Stimulated activated CD4-positive, alpha-beta T cell treated with anti-CD3 and anti-CD28 coated beads, Interleukin-12 subunit alpha, Interleukin-12 subunit beta, amount 100 ng/mL, for 4 hours (primary cell): ENCODE measurements at places on chromosomes 16 and 17.

DNA sequence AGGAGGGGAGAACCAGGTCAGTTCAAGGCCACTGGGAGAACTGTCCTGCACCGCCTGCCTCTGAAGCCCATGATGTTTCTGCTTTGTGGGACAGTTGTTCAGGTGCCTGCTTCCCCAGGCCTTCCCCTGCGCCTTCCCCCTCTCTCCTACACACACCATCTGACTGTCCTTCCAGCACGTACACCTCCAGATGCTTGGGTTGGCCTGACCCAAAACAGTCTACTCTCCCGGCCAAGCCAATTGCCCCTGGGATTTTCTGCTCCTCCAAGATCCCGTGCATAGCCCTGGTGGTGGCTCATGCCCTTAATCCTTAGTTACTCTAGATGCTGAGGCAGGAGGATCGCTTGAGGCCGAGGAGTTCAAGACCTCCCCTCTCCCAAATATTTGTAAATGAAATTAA is 684 bp upstream of the RSAD1 start:
- DNase-seq: no peak

DNA sequence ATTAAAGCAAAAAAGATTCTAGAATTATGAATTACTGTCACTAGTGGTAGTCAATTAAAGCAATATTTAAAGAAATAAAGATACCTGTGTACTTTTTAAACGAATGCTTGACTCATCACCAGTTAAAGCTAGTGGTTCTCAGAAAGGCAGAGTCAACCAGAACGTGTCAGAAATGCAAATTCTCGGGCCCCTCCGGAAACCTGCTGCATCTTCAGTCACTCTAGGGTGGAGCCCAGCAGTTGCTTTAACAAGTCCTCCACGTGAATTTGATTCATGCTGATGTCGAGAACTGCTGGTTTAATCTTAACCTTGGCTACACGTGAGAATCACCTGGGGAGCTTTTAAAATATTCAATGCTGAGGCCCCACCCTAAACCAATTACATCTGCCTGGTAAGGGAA is 169.8 kb upstream of the SDK2 start:
- DNase-seq: no peak

GRCh38 chr16:75377729-75378386 is 55.4 kb downstream of the CFDP1 start:
- no peak for DNase-seq

DNA sequence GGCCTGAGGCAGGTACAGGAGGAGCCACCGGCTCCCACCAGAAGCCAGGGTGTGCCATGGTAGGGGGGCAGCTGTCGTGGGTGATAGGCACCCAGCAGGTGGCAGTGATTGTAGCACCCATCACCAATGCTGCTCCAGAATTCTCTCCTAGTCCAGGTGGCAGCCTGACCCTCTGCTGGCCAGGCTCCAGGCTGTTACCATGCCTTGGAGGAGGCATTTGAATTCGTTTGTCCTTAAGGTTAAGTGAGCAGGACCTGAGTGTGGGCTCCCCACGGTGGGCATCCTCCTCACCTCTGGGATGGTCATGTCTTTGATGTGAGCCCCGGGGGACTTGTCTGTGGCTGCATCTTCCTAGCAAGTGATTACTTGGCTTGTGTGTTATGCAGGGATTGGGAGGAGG is 59.4 kb downstream of the RGS9 start:
- DNase-seq: no peak

DNA sequence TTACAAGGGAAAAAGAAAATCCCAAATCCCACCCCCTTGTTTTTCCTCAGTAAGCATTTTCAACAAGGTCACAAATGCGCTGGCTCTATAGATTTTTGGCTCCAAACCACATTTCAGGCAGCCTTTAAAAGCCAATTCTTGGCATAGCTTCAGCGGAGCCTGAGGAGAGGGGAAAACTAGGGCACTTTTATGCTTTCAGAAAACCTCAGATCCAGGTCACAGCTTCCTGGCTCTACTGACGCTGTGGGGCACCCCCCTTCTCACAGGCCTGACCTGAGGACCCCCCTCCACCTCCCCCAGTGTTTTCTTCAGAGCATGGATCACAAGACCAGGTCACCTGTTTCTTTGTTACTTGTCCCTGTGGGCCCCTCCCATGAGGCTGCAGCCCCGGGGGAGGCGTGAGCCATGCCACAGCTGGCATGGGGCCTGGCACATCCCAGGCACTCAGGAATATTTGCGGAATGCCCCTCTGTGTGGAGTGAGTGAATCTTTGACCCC is 30.1 kb upstream of the MTSS2 start:
- DNase-seq: no peak

- no peak for DNase-seq
Observed at GRCh38 chr17:33120103-33120502, 128.5 kb downstream of the SPACA3 start.

GRCh38 chr17:71055128-71055527 is 885.8 kb downstream of the KCNJ2 start:
- DNase-seq: no peak

- DNase-seq: no peak
Observed at GRCh38 chr17:74078363-74078941, 125.0 kb upstream of the RPL38 start.

DNA sequence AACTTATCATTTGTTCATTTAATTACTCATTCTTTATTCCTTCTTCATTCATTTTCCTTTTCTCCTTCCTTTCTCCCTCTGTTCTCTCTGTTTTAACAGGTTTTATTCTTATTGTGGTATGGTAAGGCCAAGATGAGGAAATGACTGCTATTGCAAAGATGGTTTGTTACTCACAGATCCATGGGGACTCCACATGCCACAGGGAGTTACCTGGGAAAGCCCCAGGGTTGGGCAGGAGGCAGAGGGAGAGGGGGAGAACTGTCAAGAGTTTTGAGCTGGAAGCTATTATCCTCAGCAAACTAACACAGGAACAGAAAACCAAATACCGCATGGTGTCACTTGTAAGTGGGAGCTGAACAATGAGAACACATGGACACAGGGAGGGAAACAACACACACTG is 453.3 kb downstream of the WWOX start:
- DNase-seq: no peak

DNA sequence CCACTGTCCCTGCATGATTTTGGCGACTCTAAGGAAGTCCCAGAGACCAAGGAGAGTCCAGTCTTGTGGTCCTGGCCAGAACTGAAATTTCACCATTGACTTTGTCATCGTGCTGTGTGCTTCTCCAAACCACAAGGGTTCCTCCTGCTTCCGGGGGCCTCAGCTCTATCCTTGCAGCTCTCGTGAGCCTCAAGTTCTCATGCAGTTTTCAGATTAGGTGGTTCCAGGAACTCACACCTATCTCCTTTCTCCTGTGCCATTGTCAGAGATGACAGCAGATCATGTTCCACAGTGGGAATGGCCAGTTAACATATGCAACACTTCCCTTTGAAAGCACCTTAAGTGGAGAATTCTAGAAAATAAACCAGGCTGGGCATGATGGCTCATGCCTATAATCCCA is 97.9 kb upstream of the CRHR1 start:
- DNase-seq: no peak

GRCh38 chr17:70096861-70097260 is 21.8 kb downstream of the KCNJ16 start:
- no peak for DNase-seq

GRCh38 chr16:75794426-75794825 is 68.1 kb upstream of the CPHXL start:
- DNase-seq: no peak

DNA sequence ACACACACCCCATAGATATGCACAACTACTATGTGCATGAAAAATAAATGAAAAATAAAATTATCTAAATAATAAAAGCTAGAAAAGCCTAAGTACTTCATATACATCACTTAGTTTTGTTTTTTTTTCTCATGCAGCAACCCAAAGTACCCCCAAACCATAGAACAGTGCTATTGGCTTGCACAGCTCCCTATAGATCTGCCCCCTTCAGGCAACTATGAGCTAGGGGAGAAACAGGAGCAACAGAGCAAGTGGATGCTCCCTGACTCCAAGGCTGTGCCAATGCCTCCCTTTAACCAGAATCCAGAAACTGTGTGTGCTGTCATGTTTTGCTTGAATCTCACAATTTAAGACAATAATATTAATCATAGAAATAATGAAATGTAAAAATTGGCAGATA is 605.5 kb downstream of the TOX3 start:
- DNase-seq: no peak

GRCh38 chr16:70677499-70678120 is 8.2 kb downstream of the MTSS2 start:
- DNase-seq: no peak

DNA sequence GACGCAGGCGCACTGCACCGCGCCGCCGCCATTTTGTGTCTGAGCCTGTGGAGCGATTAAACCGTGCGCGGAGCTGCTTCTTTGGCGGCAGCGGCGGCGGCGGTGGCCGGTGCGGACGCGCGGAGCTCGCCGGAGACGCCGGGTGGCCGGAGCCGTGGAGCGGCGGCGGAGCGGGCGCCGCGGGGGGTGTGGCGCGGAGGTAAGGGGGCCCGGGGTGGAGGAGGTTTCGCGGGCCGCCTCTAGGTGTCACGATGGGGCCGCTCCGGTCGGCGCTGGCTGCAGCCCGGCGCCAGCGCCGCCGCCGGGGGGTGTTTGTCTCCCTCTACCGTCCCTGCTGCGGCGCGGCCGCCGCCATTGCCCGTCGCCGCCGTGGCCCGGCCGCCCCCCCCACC is at the start of gene CTCF:
TSS of gene CTCF (plus strand) at position 1 of the 392 bp plus-strand sequence. CDS start 48,307 bp downstream, outside the sequence.
- peak; percentile 78 for DNase-seq

DNA sequence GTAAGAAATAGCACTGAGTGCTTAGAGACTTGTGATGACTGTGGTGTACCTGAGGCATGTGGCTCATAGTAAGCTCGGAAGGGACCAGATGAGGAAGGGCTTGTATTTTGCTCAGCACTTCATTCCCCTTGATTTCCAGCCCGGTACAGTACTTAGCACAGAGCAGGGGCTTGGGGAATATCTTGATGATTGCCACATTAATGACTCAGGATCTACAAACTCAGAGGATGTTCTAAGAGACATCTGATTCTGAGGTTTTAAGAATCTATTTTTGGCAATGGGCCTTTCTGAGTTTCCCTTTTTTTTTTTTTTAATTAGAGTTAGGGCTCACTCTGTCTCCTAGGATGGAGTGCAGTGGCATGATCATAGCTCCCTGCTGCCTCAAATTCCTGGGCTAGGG is 9.1 kb downstream of the ASPHD1 start:
- no peak for DNase-seq

DNA sequence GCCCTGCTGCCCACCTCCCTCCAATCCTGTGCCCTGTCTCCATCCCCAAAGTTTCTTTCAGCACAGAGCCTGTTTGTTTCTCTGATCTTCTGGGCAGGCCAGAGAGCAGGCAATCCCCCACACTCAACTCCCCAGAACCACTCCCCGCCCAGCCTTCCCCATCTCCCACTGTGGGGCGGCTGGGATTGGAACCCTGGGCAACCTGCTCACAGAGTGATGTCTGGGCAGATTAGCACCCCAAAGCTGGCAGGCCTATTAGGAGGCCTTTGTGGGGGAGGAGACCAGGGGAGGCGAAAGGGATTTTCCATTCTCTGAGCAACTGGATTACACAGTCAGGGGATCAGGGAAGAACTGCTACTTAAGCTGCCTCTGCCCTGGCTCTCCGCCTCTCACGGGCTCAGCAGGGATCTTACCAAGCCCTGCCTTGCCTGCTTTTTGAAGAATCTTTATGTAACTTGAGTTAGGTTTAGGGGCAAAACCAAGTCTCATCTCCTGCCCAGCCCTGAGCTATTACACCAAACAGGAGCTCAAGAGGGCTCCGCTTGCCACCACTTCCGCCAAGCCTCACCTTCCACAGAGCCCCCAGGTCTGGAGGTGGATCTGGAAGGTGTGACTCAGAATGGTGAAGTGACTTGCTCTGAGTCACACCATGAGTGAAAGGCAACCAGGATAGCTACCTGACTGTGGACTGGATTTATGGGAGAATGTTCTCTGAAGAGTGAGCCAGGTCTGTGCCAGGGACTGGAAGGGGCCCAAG is 16.0 kb upstream of the LHX1 start:
- DNase-seq: peak; percentile 52

DNA sequence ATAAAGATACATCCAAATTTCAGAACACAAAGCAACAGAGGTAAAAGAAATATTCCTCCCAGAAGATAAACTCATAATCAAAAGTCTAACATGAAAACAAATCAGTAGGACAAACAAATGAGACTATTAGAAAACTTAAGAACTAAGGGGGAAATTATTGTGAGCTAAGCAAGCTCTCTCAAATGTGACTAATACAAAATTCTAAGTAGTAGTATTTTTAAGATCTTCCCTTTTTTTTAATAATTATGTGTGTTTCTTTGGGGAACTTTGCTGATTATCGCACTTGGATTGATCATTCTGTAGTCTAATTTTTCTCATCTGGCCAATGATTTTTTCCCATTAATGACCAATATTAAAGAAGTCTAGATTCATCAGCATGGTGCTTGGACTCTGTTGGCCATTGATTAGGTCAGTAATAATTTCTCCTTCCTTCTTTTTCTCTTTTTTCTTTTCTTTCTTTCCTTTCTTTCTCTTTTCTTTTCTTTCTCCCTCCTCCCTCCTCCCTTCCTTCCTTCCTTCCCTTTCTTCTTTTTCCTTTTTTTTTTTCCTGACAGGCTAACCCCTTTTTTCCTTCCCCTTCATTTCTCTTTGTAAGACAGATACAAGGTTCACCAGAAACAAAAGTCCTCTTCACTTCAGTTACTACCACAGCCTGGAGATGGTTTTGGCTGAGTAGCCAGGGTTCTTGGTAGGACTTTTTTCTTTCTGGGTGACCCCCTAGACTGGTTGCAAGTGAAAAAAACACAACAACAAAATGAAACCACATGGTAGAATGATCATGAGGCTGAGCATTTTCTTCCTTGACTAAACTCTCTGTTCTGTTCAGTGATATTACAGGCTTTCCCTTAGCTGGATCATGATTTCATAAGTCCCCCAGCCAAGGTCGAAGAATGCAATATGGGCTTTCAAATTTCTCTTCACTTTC is 2.9 kb upstream of the ABCA6 start:
- DNase-seq: no peak

GRCh38 chr16:84759906-84760305 is 59.9 kb upstream of the CRISPLD2 start:
- DNase-seq: no peak

- DNase-seq: no peak
Observed at GRCh38 chr16:87420026-87421002, 28.2 kb downstream of the MAP1LC3B start.

GRCh38 chr16:17476414-17477259 is 5.9 kb upstream of the XYLT1 start:
- no peak for DNase-seq

DNA sequence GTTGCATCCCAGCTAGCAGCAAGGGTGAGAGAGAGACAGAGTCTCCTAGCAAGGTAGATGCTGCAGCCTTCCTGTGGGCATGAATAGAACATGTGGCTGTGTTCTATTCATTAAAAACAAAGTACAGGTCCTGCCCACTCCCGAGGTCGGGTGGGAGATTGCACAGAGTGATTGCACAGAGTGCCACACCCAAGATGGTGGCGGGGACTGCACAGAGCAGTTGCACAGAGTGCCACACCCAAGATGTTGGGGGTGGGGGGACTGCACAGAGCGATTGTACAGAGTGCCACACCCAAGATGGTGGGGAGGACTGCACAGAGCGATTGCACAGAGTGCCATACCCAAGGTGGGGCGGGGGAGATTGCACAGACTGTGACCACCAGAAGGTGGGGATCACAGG is 410.8 kb upstream of the EEF2KMT start:
- DNase-seq: no peak

- DNase-seq: no peak
Observed at GRCh38 chr17:80030730-80031410, 4.8 kb downstream of the TBC1D16 start.
